ENCODE measurements at places on chromosomes 7 and 10.

- no peak for DNase-seq
Observed at GRCh38 chr10:77628906-77629730, 8.5 kb downstream of the KCNMA1 start.

GRCh38 chr7:2610898-2611297 is 20.9 kb upstream of the TTYH3 start:
- no peak for DNase-seq

DNA sequence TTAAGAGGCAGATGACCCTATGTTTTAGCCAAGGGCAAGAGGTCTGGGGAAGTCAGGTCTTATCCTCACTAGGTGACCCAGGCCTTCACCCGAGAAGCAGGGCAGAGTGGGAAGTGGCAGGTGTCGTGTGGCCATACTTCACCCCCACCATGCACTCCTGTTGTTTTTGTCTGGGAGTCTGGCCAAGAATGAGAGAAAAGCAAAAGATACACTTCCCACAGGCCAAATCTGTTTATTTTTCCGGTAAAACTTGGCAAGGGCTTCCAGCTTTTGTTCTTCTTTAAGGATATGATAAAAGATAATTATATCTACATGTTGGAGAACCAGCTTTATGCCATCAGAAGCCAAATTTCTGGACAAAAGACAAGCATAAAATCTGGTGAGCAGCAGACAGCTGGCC is 137.4 kb upstream of the CDC14C start:
- DNase-seq, result no peak

DNA sequence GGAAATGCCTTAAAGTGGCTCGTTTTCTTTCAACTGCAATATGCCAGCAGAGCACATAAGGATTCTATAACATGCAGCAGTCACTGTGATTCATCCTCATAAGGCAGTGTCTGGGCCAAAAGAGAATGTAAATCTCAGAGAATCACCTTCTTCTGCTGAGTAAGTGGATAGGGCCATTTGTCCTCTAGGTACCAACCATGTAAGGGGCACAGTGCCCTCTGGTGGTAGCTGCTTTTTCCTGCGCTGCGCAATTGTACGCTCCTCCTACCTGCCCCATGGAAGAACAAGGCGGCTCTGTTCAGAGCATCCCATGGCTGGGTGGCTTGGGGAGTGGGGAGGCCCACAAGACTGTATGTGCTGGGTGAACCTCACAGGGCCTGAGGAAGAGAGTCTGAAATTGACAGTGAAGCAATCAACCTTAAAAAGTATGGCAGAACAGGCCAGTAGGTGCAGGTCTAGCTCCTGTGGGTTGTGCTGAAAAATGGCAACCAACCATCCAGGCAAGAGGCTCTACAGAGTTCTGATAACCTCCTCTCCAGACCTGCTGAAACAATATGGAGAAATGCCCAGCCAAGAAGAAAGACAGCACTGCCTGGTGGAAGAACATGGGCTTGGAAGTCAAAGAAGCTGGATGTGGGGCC is 78.6 kb upstream of the C10orf90 start:
- DNase-seq, result no peak

DNA sequence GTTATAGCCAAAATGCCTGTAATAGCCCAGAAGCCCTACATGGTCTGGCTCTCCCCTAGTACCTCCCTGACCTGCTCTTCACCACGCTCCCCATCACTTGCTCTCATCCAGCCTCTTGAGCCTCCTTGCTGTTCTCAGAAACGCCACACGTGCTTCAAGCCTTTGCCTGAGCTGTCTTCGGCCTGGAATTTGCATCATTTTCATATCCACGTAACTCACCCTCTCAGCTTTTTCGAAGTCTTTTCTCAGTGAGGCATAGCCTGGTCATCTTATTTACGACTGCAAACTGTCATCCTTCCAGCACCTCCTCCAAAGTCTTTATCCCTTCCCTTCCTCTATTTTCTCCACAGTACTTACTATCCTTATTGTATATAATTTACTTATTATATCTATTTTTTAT is 151.0 kb upstream of the AHR start:
- no peak for DNase-seq

DNA sequence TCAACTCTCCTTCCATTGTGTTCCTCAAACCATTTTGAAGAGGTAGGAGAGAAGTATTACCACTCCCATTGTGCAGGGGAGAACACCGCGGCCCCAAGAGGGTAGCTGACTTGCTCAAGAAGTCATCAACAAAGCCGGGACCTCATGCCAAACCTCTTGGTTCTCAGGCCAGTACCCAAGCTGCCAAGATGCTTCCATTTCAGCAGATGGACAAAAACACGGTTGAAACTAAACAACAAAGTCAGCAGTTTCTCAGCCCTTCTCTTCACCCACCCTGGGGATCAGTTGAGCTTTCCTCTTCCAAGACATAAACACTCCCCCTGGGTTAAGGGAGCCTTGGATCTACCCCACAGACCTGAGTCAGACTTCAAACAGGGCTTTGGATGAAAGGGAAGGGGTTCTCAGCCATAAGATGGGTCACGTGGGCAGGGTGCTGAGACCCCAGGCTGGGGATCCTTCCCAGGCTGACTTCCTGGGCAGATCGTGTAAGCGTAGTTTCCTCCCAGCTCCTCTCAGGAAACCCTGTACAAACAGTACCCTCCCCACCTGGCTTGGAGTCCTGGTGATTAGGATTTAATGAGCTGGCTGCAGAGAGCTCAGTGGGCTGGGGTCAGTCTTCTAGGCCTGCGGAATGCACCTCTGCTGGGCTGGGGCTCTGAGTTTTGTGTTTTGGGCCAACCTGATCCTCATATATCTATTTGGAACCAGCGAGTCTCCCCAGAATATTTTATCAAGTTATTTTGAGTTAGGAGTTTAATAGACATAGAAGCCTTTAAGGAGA is 27.3 kb downstream of the EMX2 start:
- no peak for DNase-seq

- DNase-seq, result no peak
Observed at GRCh38 chr10:34513636-34514035, 301.5 kb downstream of the PARD3 start.

GRCh38 chr10:72263613-72264241 is 10.0 kb upstream of the DDIT4 start:
- DNase-seq, result no peak

- DNase-seq, result no peak
Observed at GRCh38 chr10:112811741-112812551, 138.1 kb upstream of the TCF7L2 start.

DNA sequence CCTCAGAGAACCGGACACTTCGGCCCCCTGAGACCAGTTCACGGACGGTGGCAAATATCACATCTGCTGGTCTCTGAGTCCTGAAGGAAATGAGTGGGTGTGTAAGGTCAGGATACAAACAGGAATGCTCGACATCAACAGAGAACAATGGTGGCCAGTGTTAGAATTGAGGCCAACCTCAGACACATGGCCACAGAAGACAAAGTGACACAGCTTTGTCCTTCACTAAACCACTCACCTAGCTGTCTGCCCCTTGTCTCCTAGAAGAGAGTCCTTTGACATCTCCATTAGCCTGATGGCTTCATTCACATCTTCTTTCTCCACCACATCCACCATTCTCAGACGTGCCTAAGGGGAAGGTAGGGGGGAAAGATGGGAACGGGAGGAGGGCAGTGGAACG is 4.3 kb downstream of the COPS6 start:
- DNase-seq, result no peak

- DNase-seq, result no peak
Observed at GRCh38 chr7:141045126-141045841, 28.6 kb upstream of the TMEM178B start.

- DNase-seq, result no peak
Observed at GRCh38 chr10:125961743-125962142, 65.4 kb downstream of the FANK1 start.

All from esophagus muscularis mucosa (tissue), 4 donors.